ENCODE measurements at places on chromosomes 12 and 14. TPM values are rescaled to one million over a fixed set of nuclear protein-coding genes. Genes with fewer than 3 reads are reported as not detected.

- peak; percentile 41 for DNase-seq
Observed at GRCh38 chr14:92960706-92961566, 38.0 kb downstream of the CHGA start.

GRCh38 chr12:51869931-51870330 lies 18.0 kb upstream of the ANKRD33 start:
- DNase-seq, result no peak

DNA sequence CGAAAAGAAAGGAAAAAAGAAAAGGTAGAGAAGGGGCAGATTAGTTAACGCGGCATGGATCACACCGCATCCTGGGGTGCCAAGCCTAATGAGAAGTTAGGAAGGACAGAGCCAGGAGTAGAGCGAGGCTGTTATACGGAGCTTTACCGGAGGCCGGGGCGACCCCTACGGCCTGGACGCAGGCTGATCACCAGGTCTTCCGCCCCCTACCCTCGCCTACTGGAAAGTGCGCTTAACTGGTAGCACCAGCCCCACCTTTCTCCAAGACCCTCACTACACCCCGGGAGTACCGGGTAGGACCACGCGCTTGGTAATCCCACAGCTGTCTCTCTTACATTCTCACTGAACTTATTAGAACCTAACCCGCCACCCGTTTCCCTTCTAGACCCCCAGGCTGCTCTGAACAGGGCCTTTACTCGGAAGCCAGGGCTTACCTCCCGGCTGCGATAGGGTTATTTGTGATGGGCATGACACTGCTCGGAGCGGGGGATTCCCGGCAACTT lies 33.8 kb downstream of the WBP11 start:
- peak; percentile 66 for DNase-seq

GRCh38 chr14:88825078-88825458 lies 617 bp downstream of the TTC8 start:
- no peak for DNase-seq

- DNase-seq, result no peak
Observed at GRCh38 chr12:66742508-66743367, 63.9 kb upstream of the GRIP1 start.

DNA sequence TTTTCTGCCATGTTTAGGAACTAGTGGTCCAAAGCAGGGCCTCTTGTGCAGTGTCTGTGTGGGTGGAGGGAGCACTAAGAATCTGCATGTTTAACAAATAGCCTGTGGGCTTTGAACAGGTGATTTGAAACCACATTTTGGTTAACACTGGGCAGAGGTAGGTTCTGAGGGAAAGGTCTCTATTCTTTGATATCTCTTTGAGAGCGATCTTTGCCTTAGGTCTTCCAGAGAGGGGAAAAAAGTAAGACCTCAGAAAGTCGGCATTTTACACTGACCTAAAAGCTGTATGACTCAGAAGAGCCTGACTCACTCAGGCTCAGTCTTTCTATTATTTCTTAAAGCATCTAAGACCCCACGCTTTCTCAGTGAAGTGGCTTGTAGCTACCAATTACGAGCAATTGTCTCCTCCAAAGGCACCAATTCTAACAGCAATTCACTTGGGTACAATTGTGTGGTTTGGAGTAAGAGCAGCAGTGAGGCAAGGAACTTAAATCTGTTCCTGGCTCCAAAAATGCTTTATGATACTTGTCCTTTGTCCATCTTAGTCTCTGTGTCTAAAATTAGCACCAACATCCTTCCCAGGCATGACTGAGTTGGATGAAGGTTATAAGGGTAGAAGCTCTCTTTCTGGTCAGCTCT lies 8.8 kb downstream of the EIF2B2 start:
- DNase-seq, result no peak

- no peak for DNase-seq
Observed at GRCh38 chr12:25427337-25428249, 125.5 kb downstream of the LMNTD1 start.

DNA sequence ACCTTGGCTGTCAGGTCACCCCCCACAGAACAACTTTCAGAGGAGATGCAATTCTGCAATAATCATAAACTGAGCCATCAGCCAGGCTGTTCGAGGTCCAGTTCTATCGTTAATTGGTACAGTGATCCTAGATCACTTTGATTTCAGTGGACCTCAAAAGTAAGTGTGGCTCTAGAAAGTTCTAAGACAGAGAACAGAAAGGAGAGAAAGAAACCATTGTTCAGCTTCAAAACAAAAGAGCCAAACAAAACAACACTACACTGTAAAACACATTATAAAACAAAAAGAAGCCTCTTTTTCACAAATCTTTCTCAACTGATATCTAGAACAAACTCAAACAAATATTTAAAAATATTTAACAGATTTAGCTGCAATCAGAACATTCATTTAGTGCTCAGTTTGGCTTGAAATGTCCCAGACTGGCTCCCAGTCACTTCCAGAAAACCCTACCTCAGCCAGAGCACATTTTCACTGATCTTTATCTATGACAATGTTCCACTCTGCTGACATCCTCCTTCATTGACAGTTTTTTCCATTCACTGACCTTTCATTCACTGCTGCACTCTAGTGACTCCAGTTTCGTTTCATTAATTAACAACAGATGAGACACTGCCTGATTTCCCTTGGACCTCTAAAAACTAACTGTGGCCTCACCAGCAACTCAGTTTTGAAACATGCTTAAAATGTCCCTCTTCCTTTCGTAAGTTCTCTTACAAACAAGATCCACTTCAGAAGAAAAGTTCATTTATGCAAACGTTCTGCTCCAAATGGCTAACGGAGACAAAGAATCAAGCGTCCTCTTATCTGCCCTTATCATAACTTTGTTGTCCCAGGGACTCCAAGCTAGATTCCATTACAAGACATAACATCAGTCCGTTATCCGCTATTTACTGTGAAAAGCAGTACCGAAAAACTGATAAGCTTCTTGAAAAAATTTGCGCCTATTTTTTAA lies 56.8 kb downstream of the DUSP16 start:
- DNase-seq, result no peak

GRCh38 chr14:53536446-53536845 lies 383.3 kb upstream of the DDHD1 start:
- DNase-seq, result no peak

- DNase-seq, result no peak
Observed at GRCh38 chr14:61698206-61698980, 3.1 kb downstream of the HIF1A start.

GRCh38 chr14:100584056-100585031 lies 2.9 kb downstream of the BEGAIN start:
- peak; percentile 56 for DNase-seq

TUNAR gene
- total RNA-seq, result 0.82 TPM

GMPR2 gene
- total RNA-seq, result 75.0 TPM

SLC2A14 gene
- total RNA-seq, result not detected

DNA sequence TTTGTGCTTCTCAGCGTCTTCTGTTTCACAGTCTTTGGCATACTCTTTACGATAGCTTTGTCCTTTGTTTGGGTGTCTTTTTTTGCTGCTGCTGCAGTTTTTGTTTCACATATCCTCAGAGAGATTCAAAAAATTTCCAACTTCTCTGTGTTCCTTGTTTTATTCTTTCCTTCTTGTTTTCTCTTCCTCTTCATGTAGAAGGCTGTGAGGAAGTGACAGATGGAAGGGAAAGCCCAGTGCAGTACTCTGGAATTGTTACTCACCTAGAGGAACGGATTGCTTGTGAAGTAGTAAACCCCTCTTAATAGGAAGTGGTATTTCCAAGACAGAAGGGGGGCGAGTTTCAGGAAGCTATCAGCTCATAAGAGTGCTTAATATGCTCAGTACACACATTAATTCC lies 1.7 kb downstream of the CREBL2 start:
- DNase-seq, result no peak

ADCY6 gene
- total RNA-seq, result 66.9 TPM

LRP1-AS gene
- not detected for total RNA-seq

SIRT4 gene
- 1.5 TPM for total RNA-seq

SOX5 gene
- total RNA-seq, result 10.8 TPM

GUCY2C gene
- not detected for total RNA-seq

DNA sequence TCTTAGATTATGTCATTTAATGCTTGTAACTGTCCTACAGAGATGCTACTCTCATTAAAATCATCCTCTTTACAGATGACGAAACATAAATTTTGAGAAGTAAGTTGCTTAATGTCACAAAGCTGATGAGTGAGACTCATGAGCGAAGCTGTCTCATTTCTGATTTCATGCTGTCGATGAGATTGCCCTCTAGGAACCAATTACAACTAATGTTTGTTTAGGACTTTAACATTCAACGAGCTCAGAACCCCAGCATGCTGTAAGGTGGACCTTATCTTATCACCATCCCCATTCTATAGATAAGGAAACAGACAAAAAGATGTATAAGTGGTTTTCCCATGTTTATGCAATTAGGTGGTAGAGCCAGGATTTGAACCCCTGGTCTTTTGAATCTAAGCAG lies 23.1 kb downstream of the BHLHE41 start:
- DNase-seq, result no peak

DNA sequence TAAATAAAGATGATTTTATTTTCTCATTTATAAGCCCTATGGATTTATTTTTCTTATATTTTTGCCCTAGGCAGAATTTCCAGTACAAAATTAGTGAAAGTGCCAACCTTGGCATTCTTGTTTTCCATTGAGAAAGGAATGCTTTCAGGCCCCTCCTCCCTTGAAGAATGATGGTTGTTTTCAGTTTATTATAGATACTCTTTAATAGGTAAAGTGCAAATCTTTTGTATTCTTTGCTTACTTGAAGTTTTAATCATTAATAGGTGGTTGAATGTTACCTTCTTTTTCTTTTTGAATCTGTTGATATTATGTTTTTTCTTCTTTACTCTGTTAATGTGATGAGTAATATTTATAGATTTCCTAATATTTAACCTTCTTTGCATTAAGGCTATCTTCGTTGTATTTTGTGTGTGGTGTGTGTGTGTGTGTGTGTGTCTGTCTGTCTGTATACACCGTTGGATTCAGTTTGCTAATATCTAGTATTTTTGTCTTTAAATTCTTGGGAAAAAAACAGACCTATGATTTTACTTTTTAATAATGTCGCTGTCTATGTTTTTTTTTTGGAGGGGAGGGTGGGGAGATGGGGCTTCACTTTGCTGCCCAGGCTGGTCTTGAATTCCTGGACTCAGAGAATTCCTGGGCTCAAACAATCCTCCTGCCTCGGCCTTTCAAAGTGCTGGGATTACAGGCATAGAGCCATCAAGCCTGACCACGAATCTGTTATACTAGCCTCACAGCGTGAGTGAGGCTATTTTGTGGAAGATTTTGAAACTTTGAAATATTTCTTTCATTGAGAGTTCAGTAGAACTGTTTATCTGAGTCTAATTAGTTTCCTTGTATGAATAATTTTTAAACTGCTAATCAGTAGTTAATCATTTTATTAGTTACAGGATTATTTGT lies 13.5 kb downstream of the SRGAP1 start:
- no peak for DNase-seq
